ENCODE measurements at places on chromosomes 16 and 17. TPM values are rescaled to one million over a fixed set of nuclear protein-coding genes. Genes with fewer than 3 reads are reported as not detected.

The OR1A1 gene
- not detected for total RNA-seq

GRCh38 chr16:86376837-86377236 lies 133.5 kb upstream of the FOXF1 start:
- DNase-seq: no peak

- DNase-seq: no peak
Observed at GRCh38 chr17:49629447-49629846, 48.5 kb downstream of the SPOP start.

DNA sequence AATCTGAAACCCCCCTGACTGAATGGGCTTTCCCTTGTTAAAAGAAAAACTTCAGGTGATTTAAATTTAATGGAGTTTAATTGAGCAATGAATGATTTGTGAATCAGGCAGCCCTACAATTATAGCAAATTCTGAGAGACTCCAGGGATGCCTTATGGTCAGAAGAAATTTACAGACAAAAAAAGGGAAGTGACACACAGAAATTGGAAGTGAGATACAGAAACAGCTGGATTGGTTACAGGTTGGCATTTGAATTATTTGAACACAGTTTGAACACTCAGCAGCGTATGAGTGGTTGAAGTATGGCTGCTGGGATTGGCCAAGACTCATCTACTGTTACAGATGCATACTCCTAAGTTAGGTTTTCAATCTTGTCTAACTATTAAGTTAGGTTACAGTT lies 19.0 kb upstream of the CPHXL start:
- no peak for DNase-seq

- no peak for DNase-seq
Observed at GRCh38 chr16:24822542-24822941, 23.2 kb upstream of the SLC5A11 start.

The RNF43 gene
- 17.8 TPM for total RNA-seq

GRCh38 chr17:50541402-50541715 lies 5.6 kb upstream of the SPATA20 start:
- DNase-seq: no peak

DNA sequence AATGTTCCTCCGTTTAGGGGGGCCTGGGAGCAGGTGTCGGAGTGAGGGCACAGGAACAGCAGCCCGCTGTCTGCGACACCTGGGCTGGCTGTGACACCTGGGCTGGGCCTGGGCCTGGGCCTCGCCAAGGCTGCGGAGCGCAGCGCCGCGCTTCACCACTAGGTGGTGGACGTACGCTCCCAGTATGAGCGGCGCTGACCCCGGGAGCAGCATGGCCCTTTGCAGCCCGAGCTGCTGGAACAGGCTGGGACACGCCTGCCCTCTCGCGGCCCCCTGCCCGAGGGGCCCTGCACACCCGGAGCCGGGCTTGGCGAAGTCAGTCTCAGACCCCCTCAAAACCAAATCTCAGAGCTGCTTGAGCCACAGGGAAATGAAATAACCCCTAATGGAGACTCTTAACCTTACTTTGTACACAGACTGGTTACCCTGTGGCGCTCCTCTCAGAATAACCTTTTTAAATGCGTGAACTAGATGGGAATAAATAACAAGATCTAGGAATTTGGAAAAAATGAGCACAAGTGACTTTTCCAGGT lies 38.6 kb upstream of the FA2H start:
- DNase-seq: peak; percentile 73

DNA sequence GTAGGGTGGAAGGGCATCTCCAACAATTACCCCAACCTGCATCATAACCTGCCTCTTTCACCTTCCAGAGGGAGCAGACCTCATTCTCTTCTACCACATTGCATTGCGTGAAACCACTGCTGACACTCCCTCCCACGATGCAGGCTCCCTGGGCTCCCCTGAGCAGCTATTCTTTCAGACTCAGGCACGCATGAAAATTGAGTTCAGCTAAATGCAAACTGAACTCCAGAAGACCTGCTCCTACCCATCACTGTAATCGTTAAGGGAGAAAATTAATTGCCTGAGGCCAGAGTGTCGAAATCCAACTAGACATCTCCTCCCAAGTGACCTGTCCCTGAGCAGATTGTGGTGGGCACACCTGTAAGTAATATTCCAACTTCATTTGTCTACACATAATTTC lies 186.0 kb downstream of the GRIN2A start:
- no peak for DNase-seq

DNA sequence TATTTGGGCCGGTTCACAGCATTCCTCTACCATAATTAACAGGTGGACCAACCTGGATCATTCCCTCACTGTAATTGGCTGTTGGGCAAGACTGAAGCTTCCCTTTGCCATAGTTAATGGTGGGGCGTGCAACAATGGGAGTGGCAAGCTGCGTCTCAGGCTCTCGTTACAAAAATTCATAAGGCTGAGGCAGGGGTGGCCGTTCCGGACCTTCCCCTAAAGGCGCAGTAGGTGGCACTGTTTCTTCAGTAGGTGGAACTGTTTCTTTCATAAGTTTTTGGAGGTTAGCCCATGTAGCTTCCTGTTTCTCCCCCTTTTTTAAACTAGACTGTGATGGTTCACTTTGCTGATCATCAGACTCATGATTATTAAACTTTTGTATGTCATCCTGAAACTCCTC lies 17.0 kb upstream of the TMC5 start:
- DNase-seq: no peak

DNA sequence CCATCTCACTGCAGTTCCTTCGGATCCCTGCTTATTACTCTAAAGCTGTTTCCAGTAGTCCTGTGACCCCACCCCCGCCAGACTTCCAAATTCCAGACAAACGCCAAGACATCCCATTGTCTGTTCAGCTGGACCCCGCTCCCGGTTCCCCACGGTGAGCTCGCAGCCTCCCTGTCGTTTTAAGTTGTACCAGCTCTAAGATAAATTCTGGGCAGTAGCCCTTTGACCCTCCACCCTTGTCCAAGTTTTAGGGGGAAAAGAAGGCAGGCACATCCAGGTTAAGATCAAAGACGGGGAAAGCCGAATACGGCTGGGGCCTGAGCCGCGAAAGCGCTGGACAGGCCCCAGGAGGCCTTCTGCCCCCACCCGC lies 589 bp downstream of the ARL6IP1 start:
- peak; percentile 45 for DNase-seq

- no peak for DNase-seq
Observed at GRCh38 chr17:40854175-40854814, 12.7 kb downstream of the KRT12 start.

The GCGR gene
- total RNA-seq: 0.31 TPM

The ITGAX gene
- 2.3 TPM for total RNA-seq

GRCh38 chr17:11303773-11304394 lies 62.9 kb downstream of the SHISA6 start:
- DNase-seq: no peak

- DNase-seq: no peak
Observed at GRCh38 chr17:34680151-34680550, 100.8 kb downstream of the TMEM132E start.

The MNT gene
- 9.4 TPM for total RNA-seq

DNA sequence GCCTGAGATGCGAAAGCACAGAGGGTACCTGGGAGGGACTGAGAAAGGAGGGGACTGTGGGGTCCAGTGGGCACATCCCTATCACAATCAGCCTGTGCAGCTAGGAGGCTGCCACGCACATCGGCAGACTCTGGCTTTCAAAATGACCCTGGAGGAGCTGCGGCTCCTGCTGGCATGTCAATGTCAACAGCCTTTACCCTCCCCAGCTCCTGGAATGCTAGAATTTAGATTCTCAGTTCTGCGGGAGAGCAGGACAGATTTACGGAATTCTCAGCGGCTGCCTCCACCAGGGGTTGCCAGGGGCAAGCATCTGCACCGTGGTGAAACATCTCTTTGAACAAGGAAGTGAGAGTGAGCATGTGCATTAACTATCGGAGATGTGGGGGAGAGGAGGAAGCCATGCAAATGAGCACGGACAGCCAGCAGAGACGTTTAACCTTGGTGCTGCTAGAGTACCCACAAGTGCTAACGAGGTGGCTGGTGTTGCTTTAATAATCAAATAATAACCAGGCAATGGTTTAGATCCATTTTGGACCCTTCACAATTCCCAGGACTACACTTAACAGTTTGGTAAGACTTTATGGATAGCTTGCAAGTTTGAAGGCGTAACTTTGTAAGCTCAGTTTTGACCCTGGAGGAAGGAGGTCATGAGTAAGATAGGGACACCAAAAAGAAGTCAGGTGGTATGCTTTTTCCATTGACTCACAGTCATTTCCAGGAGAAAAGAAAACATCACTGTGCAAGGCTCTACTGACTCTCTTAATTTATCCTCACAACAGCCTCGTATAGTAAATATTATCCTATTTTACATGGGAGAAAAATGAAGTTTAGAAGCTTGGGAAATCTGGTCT lies 54.1 kb downstream of the XYLT1 start:
- peak; percentile 52 for DNase-seq

DNA sequence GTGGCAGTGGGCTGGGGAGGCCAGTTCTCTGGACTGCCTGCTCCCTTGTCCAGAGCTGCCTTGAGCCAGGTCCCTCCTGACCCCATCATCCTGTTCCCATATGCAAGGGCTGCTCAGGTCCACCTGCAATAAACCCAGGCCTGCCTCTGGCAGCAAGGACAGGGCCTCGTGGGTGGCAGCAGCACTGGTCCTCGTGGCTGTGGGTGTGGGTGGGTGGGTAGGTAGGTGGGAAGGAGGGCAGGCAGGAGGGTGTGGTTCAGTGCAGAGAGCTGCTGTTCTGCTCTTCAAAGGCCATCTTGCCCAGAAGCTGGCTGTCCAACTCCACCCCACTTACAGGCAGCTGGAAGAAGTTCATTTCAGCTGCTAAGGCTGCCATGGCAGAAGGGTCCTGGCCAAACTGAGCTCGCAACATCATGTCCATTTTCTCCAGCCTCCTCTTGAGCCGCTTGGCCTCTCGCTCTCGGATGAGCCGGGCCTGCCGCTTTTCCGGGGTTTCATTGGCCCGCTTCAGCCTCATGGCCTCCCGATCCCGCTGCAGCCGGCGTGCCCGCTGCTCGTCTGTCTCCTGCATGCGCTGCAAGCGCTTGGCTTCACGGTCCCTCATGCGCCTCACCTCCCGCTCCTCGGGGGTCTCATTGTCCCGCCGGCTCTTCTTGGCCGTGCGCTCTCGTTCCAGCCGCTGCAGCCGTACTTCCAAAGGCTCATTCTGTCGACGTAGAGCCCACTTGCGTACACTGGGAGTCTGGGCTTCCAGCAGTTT lies 14.2 kb downstream of the ATXN1L start:
- DNase-seq: no peak

DNA sequence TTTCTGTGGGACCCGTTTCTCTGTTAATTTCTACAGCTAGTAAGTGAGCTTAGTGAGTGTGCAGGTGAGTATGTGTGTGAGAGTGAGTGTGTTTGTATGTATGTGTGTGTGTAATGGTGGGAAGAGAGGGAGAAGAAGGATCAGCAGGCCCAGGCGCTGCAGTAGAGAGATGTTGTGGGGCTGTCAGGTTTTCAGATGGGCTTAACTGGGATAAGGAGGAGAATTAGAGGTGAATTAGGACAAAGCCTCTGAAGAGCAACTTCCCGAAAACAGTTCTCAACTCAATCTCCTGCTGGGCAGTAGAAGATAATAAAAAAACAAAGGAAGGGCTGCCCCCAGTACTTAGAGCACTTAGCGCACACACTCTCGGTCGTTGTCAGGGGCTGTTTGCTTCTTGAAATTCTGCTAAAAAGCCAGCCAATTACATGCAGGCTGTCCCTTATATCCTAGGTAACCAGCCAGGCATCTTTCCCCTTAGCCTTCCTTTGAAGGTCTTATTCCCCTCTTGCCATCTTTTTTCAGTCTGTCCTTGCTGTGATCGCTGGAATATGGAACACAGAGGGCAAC lies 63.4 kb downstream of the CLEC16A start:
- no peak for DNase-seq

All from adrenal gland (tissue), 19 donors.